RCC 7860 (cell line): ENCODE measurements at places on chromosomes 6 and 20.

GRCh38 chr20:12171923-12172524 lies 254.3 kb downstream of the BTBD3 start:
- DNase-seq = no peak

DNA sequence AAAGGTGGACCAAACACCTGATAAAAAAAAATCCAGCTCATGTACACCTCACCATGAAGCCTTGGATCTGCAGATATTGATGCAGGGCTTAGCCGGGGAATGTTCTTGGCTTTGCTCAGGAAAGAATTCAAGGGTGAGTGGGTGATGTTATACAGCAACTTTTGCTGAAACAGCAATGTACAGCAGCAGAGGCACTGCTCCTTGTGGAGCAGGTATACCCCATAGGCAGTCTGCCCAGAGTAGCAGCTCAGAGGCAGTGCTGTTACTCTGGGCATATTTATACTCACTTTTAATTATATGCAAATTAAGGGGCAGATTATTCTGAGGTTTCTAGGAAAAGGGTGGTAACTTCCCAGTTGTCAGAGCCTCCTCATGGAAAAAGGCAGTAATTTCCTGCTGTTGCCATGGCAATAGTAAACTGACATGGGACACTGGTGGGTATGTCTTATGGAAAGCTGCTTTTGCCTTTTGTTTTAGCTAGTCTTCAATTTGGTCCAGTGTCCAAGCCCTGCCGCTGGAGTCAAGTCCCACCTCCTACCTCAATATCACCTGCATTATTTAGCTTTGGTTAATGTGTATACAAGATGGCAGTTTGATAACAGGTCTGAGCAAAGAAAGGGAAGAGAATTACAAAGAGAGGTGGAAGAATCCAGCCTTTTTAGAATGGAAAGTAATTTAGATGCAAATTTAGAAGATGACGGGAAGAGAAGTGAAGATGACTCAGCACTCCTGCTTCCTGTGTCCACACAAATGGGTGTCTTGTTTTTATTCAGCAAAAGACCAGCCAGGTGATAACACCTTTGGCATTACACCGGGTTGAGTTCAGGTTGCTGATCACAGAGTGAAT lies 110.1 kb upstream of the JAG1 start:
- DNase-seq = no peak

GRCh38 chr6:5763871-5764270 lies 242.9 kb downstream of the NRN1 start:
- no peak for DNase-seq

- no peak for DNase-seq
These were observed 2.5 kb downstream of the RREB1 start for GRCh38 chr6:7110092-7110792.

GRCh38 chr20:61913423-61914225 lies 152.1 kb downstream of the TAF4 start:
- DNase-seq = no peak

DNA sequence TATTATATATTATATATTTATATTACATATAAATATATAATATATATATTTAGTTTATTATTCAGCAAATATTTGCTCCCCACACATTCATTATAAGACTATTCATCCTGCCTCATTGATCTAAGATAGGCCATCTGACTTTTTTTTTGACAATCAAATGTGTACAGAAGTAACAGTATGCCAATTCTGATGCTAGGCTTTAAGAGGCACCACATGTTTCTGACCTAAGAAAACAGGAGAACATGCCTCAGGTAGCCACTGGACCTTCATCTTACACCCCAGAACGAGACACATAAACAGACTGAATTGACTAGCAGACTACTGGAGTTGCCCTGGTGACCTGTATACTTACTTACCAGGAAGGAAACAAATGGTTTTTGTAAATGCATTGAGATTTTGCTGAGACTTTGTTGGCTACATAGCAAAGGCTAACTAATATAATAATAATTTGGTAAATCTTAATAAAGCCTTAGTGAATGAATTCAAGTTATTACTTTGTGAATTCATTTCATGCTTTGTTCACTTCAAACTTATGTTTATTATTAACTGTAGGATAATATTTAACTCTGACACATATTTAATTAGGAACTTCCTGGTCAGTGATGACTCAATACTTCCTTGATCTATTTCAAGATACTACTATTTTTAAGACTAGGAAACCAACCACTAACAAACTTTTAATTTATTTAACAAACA lies 13.4 kb upstream of the MYO6 start:
- peak; percentile 59 for DNase-seq

DNA sequence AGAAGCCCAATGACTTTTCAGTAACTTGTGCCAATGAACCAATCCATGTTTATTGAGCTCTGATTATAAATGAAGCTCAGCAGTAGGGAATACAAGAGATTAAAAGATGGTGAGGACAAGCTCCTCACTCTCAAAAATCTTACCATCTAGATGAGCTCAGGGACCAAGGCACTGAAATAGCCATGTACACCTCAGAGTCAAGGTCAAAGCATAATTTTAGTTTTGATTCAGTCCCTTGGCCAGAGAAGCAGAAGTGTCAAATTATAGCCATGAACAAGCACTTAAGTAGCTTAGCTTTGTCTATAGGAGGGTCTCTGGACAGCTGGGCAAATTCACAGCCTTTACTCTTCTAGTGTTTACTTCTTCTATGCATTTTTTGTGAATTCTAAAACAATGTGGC lies 131.0 kb upstream of the DTNBP1 start:
- DNase-seq = no peak

DNA sequence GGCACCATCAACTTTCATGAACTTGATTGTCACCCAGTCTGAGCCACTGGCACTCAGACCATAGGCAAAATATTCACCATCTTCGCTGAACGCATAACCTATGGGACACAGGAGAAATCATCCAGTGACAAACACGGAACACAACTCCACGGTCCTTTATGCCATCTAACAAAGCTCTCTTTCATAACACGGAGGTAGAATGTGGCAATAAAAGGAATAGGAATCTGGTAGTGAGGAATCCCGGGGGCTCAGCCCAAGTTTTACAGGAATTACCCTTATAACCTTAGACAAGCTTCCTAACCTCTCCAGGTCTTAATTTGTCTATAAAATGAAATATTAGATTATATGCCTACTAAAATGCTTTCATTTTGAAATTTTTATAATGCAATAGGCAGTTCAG lies 29.4 kb downstream of the PREP start:
- no peak for DNase-seq

- no peak for DNase-seq
These were observed 15.6 kb downstream of the MEP1A start for GRCh38 chr6:46808806-46809205.

GRCh38 chr20:50058662-50059402 lies 54.1 kb downstream of the UBE2V1 start:
- DNase-seq = no peak

- no peak for DNase-seq
These were observed 75.4 kb upstream of the ZNF217 start for GRCh38 chr20:53668992-53669391.

DNA sequence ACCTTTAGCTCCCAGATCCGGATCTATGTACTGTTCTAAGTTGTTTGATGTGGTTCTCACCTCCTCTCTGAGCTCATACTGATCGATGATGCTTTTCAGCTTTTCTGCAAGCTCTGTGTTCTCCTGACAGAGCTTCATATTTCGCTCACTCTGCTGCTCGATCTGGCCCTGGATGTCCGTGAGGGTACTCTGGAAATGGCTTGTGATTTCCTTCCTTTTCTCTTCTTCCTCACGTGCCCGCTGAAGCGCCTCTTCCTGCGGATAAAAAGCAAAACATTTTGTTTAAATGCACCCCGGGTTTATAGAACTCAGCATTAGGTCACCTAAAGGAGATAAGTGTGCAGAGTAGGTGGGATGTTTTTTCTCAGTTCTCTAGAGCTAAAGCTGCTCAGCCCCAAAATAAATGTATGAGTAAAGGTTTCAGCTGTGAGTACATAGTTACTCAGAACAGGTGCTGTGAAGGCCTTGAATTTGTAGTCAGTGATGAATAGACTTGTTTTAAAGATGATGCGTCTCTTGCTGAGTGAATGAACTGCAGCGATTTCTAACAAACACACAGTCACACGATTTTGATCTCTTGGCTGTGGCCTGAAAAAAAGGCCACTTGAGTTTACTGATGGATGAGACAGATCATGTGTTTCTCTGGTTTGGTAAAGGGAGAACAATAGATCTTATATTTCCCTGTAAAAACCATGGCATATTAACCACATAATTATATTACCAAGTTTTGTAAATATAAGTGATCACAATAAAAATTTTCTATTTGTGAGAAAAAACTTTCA lies 29.1 kb downstream of the TXLNB start:
- DNase-seq = no peak
